ENCODE measurements at places on chromosomes 6 and 20. TPM values are rescaled to one million over a fixed set of nuclear protein-coding genes. Genes with fewer than 3 reads are reported as not detected.

The THEMIS gene
- total RNA-seq, result 5.6 TPM

The ARFGEF3 gene
- total RNA-seq, result 14.5 TPM

The ERVFRD-1 gene
- total RNA-seq, result not detected

The HTR1B gene
- total RNA-seq, result not detected

The MEI4 gene
- not detected for total RNA-seq

The PTPRK gene
- 88.0 TPM for total RNA-seq

The PSORS1C1 gene
- total RNA-seq, result 17.2 TPM

The GSTA2 gene
- total RNA-seq, result not detected

The ANGPT4 gene
- not detected for total RNA-seq

The CCN6 gene
- not detected for total RNA-seq

The CBLN4 gene
- total RNA-seq, result 0.14 TPM

The TDRD6 gene
- 0.48 TPM for total RNA-seq

The PSORS1C2 gene
- not detected for total RNA-seq

The BICRAL gene
- 14.7 TPM for total RNA-seq

The RBPJL gene
- total RNA-seq, result not detected

The RIMS4 gene
- 1.1 TPM for total RNA-seq

The ZC3H12D gene
- total RNA-seq, result 1.8 TPM

The SLC22A7 gene
- total RNA-seq, result not detected

The PRRT1 gene
- not detected for total RNA-seq

The COL9A3 gene
- 6.0 TPM for total RNA-seq

The SNAP25 gene
- 2.4 TPM for total RNA-seq

The ATXN1 gene
- 155 TPM for total RNA-seq

The WFDC5 gene
- not detected for total RNA-seq

The GLYATL3 gene
- total RNA-seq, result not detected

The ECT2L gene
- 0.16 TPM for total RNA-seq

The TREML2 gene
- total RNA-seq, result not detected

The PAX1 gene
- not detected for total RNA-seq

The CRISP3 gene
- total RNA-seq, result not detected

The WFDC12 gene
- not detected for total RNA-seq

The SLC25A27 gene
- 18.7 TPM for total RNA-seq

The RAET1E gene
- not detected for total RNA-seq

The EPPIN gene
- total RNA-seq, result not detected
